ENCODE measurements at places on chromosomes 7 and 10.

DNA sequence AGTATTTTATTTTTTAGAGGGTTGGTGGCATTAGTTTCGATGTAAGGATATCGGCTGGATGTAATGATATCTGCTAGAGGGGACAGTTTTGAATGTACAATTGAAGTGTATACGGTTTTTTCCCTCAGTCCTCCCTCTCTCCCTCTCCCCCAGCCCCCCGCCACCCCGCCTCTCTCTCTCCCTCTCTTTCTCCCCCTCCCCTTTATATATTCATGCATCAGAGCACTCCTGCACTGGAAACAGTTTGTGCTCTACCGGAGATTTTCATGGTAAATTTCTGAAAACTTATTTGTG lies 1.6 kb downstream of the GLCCI1 start:
- no peak for DNase-seq

DNA sequence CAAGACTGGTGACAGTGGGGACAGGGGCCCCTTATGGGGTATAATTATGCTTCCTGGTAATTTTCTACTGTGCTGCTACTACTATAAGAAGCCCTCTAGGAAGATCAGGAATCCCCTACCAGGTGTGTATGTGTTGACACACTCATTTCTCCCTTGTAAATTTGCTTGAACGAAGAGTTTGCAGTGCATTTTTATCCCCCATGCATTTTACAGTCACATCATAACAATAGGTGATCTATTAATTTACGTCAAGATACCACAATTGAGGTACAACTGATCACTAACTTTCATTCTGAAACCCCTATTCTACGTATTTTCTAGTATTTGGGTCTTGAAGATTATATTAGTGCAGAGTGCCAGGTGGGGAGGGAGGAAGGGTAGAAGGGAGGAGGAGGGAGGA lies 252.2 kb downstream of the NSUN6 start:
- no peak for DNase-seq

- no peak for DNase-seq
Measured at GRCh38 chr10:77603534-77603927, 34.1 kb downstream of the KCNMA1 start.

DNA sequence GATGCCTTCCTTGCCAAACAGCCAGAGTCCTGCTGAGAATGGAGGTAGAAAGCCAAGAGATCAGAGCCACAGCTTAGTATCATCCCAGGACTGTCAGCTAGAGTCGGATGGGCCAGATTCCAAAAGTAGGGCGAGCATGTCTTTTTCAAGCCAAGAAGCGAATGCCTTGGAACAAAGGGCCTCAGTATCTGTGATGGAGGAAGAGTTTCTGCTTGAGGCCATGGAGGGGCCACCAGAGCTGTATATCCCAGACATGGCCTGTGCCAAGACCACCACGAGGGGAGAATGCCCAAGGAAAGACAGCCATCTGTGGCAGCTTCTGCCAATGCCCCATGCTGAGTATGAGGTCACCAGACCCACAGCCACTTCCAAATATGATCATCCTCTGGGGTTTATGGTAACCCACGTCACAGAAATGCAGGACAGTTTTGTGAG lies 44.3 kb upstream of the PPP1R17 start:
- no peak for DNase-seq

DNA sequence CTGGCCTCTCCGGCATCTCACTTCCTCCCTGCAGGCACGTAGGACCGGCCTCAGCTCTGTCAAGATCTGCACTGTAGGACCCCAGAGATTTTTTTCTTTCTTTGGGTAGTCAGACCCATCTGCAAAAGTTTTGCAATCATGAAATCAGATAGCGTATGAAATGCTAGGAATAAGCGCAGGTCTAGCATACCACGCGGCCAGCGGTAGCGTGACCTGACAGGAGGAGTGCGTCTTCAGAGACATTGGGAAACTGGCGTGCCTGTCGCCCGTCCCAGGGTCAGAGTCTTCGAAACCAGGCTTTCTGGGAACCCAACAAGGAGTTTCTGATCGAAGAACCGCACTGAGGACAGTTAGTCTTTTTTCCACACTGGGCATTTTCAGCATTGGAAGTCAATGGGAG lies 100.9 kb upstream of the SH2B2 start:
- no peak for DNase-seq

DNA sequence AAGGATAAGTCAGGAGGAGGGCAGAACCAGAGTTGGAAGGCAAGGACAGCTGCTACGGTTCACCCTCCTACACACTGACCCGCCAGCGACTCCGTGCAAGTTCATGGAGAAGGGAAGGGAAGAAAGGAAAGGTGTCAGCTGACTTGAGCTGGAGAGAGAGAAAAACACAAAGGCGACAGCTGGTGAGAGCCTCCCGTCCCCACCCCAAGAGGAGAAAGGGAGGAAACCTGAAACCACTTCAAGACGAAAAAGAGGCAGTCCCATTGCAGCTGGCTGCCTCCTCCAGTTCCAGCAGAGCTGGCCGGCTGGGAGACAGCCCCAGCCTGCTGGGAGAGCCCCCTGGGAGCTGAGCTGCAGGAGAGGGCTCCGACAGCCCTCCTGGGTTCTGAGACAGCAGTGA lies 75.2 kb downstream of the PARD3 start:
- no peak for DNase-seq

- DNase-seq = no peak
Measured at GRCh38 chr10:93815304-93816096, 57.8 kb downstream of the LGI1 start.

GRCh38 chr7:25098096-25099046 lies 26.7 kb downstream of the CYCS start:
- DNase-seq = no peak

DNA sequence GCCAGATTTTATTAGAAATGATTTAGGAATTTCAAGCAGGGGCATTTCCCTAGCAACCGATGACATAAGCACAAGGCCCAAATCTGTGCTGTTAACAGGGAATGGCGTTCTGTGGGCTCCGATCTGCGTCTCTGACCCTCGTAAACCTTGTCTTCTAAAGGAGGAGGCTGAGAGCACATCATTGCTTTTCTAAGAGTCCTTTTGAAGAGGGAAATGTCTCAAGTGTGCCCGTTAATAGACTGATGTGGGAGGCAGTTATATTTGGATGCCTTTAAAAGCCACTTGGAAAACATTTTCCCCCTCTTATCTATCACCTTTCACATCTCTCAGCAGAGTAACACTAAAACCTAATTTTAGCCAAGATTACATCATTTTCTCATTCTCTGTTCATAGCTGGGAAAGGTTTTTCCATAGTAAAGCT lies 424.1 kb upstream of the GALNT17 start:
- no peak for DNase-seq

DNA sequence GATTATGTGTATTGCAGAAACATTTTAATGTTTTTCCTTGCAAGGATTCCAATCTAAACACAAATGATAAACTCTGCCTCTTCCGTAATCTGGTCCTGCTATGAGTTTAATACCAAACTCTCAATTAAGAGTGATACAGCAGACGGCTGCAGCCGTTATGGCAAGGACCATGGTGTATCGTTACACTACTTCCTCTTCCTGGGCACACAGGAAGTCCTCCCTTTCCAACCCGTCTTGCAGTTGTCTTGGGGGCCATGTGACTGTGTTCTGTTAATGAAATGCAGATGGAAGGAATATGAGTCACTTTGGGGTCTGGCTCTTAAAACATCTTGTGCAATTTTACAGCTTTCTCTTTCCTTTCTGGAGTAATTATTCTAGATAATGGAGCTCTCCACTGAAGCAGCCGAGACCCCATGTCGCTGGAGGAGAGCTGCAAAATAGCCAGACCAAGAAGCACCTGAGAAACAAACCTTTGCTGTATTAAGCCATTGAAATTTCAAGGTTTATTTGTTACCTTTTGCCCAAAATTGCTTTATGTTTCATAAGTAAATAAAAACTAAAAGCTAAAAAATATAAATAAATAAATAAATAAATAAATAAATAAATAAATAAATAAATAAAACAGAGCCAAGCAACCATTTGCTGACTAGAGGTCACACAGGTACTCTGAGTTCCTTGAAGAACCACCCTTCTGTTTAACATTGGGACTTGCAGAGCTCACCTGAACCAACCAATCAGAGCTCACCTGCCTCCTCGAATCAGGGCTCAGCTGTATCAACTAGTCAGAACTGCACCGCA lies 74.7 kb downstream of the FRMPD2 start:
- no peak for DNase-seq

DNA sequence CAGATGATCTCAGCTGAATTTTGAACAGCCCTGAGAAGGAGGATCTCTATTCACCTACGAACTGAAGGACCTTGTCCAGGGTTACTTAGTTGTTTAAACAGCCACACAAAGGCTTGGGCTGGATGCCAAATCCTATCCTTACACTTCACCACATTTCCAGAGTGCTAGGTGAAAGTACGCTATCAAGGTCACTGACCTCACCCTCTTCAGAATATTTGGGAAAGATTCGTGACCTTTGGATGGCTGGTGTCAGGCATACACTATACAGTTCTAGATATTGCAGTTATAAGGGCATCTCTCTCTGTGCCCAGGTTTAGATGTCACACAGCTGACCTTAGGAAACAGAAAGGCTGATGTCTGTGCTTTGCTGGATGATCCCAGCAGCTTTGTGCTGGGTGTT lies 61.2 kb upstream of the ABLIM1 start:
- no peak for DNase-seq

GRCh38 chr7:63521-64021 lies 128.8 kb upstream of the FAM20C start:
- no peak for DNase-seq

DNA sequence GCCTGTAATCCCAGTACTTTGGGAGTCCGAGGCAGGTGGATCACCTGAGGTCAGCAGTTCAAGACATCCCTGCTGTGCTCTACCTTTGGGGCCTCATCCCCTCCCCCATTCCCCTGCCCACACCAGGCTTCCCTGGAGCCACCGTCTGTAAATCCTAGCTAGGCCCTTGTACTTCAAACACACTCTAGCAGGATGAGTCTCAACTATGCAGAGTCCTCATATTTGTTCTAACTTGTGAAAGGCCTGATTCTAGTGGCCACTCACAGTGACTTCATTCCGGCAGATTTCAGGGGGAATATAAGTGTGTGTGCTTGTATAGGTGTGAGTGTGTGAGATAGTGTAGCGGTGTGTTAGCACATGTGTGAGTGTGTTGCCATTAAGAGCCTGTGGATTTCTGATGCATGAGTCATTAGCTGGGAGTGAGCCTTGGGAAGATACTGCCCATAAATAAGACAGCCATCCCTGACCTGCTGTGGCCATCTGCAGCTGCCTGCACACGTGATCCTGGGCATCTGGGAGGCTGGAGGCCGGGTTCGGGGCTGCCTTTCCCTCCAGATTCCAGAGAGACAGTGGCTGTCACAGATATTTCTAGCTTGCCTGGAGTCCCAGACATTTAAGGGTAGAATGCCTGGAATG lies 1.7 kb upstream of the NEURL1 start:
- DNase-seq = no peak

DNA sequence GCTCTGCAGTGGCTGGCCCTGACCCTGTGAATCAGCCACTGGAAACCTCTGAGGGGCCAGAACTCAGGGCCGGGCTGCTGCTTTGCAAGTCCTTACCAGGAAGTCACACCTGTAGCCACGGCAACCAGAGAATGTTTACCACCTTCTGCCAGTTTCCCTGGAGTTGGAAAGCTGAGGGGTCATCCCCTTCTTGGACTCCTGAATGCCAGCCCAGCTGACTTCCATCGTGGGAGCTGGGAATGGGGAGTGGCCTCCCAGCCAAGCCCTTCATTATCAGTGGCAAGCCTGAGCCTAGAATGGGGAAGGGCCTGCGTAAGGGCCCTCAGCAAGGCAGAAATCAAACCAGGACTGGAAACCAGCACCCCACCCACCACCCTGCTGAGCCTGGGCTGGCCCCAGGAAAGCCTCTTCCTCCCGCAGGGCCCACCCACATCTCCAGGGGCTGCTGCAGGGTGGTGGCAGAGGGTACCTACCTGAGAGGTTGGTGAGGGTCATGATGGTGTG lies 6.5 kb upstream of the CRHR2 start:
- no peak for DNase-seq

DNA sequence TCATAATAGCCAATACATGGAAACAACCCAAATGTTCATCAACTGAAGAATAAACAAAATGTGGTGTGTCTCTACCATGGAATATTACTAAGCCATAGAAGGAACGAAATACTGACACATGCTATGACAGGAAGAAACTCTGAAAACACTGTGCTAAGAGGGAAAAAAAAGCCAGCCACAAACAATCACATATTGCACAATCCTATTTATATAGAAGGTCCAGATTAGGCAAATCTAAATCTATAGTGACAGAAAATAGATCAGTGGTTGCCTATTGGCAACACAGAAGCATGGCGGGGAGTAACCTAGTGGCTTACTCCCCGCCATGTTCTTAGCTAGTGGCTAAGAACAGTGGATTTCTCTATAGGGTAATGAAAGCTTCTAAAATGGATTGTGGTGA lies 48.0 kb downstream of the MDH2 start:
- DNase-seq = no peak

DNA sequence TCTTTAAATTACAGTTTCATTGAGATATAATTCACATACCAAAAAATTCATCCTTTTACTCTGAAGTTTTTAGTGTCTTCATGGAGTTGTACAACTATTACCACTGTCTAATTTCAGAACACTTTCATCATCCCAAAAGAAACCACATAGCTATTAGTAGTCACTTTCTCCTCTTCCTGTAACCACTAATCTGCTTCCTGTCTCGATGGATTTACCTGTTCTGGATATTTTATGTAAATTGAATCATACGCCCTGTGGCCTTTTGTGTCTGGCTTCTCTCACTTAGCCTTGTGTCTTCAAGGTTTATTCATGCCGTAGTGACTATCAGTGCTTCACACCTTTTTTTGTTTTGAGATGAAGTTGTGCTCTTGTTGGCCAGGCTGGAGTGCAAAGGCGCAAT lies 135.5 kb downstream of the DOCK1 start:
- DNase-seq = no peak
